A172 (cell line): ENCODE measurements at places on chromosomes 11 and 22. TPM values are rescaled to one million over a fixed set of nuclear protein-coding genes. Genes with fewer than 3 reads are reported as not detected.

C11orf54 gene
- total RNA-seq: 14.0 and 18.6 TPM in 2 replicates

C11orf97 gene
- total RNA-seq: not detected in 2 replicates

MS4A3 gene
- total RNA-seq: not detected in 2 replicates

PNPLA5 gene
- not detected in 2 replicates for total RNA-seq

SERPING1 gene
- 0.74 and 4.8 TPM in 2 replicates for total RNA-seq

VSIG10L2 gene
- total RNA-seq: not detected in 2 replicates

OR2AG2 gene
- not detected in 2 replicates for total RNA-seq

OR4D5 gene
- not detected in 2 replicates for total RNA-seq

APOBEC3A gene
- not detected in 2 replicates for total RNA-seq

FOSL1 gene
- 71.3 and 109 TPM in 2 replicates for total RNA-seq

YPEL1 gene
- total RNA-seq: 0.67 and 2.7 TPM in 2 replicates

UBQLNL gene
- total RNA-seq: not detected in 2 replicates

ZP1 gene
- total RNA-seq: 0.05 and 1.1 TPM in 2 replicates

CHST1 gene
- total RNA-seq: 0.14 and 1.6 TPM in 2 replicates

MUC5B gene
- not detected in 2 replicates for total RNA-seq
